ENCODE measurements at places on chromosomes 1 and 21. TPM values are rescaled to one million over a fixed set of nuclear protein-coding genes. Genes with fewer than 3 reads are reported as not detected.

The NBPF3 gene
- polyA plus RNA-seq: 6.7 TPM

The RGS5 gene
- 23.7 TPM for polyA plus RNA-seq

The CFHR1 gene
- not detected for polyA plus RNA-seq

The PADI3 gene
- not detected for polyA plus RNA-seq

The ZBTB8A gene
- 1.8 TPM for polyA plus RNA-seq

The LINGO4 gene
- not detected for polyA plus RNA-seq

The TNFSF18 gene
- 0.12 TPM for polyA plus RNA-seq

The ACKR1 gene
- not detected for polyA plus RNA-seq

The SLC66A1 gene
- 18.9 TPM for polyA plus RNA-seq

The LUZP1 gene
- polyA plus RNA-seq: 13.1 TPM

The HSD3B1 gene
- polyA plus RNA-seq: not detected

The BLZF1 gene
- polyA plus RNA-seq: 11.4 TPM

The GBP7 gene
- not detected for polyA plus RNA-seq

Data from IMR-90 (cell line).